ENCODE measurements at places on chromosomes 7 and 10.

GRCh38 chr10:6013413-6014192, 36.3 kb upstream of the IL15RA start:
- DNase-seq, result no peak

DNA sequence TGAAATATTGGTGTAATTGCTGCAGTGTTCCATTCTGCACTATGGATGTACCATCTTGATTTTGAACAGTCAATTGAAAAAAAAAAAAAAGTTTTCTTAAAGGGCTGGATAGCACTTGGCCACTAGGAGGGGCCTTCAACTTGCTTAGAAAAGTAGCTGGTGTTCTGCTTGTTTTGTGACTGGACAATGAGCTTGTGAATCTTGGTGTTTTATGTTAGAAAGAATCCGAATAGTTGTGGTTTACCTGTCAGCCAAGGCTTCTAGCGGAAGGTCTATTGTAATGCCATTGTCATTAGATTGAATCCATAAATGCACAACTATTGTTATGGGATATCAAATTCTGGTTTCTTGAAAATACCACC, 77.1 kb downstream of the BMPER start:
- DNase-seq, result no peak

GRCh38 chr10:50152792-50153272, 85.1 kb downstream of the WASHC2A start:
- no peak for DNase-seq

DNA sequence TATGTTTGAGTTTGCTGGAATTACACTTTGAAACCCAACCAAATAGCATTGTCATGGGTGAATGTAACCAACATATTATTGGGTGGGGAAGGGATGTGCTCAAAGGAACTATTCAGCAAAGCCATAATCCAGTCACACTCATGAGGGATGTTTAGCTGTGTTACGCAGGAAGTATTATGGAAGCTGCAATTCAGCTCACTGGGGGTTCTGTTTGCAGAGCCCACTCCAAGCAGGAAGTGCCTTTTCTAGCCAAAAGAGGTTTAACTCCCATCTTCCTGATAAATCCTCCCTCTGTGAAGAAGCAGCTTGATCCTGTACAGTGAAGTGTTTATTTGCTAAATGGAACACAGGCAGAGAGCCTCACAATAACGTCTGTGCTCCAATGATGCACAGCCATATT, 172.5 kb downstream of the GLI3 start:
- DNase-seq, result no peak

All from stimulated activated CD8-positive, alpha-beta memory T cell treated with anti-CD3 and anti-CD28 coated beads, Interleukin-15, amount 100 ng/mL, for 24 hours (primary cell).